ENCODE measurements at places on chromosomes 6 and 20.

- no peak for DNase-seq
Observed at GRCh38 chr6:53939830-53940229, 145.0 kb downstream of the LRRC1 start.

DNA sequence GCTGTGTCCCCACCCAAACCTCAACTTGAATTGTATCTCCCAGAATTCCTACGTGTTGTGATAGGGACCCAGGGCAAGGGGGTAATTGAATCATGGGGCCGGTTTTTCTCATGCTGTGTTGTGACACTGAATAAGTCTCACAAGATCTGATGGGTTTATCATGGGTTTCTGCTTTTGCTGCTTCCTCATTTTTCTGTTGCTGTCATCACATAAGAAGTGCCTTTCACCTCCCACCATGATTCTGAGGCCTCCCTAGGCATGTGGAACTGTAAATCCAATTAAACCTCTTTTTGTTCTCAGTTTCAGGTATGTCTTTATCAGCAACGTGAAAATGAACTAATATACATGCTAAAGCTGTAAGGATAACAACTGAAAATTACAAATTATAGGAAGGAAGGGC is 88.3 kb downstream of the CDYL start:
- no peak for DNase-seq

DNA sequence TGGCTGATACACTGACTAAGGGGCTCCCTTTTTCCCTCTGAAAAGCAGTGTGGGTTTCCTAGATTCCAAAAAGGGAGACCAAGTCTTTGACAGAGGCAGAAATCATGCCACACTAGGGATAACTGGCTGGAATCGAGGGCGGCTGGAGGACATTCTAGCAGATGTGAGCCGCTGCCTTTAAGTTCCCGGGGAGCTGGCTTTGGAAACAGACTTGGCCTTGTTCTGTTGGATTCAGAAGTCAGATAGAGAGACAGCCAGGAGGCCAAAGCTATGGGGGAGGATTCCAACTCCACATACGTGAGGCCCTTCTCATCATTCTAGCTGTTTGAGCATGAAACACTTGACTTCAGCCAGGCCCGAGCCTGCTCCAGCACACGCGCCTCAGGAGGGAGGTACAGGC is 109.9 kb upstream of the FOXC1 start:
- no peak for DNase-seq

GRCh38 chr6:126367849-126368248 is 27.9 kb downstream of the CENPW start:
- DNase-seq: no peak

GRCh38 chr20:11176431-11176830 is 502.6 kb upstream of the JAG1 start:
- no peak for DNase-seq

GRCh38 chr6:167210375-167211294 is 52.9 kb upstream of the GPR31 start:
- no peak for DNase-seq

DNA sequence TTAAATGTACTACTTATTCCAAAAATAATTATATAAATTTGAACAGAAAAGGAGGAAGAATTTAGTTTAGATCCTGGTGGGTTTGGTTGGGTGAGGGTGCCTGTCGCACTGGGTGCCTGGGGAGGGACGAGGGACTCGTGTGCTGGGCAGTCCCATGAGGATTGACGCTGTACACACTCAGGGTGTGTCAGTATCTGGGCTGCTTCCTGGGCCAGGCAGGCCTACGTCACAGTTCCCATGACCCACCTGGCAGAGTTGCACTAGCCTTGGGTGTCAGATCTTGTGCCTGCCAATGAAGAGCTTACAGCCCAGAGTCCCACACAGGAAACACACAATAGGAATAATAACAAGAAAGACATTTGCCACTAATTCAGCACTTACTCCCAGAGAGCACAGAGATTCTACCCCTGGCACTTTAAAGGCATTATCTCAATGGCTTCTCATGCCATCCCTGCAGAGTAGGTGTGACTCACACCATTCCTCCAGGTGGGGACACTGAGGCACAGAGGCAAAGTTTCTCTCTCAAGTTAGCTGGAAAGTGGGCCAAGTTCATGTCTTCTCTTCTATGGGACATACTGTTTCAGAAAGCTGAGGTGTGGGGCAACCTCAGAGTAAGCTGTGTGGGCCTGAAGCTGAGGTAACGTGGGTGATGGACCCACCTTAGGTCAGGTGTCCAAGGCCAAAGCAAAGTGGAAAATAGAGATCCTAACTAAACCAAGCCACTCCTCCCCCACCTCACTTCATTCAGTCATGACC is 1.3 kb upstream of the SDCBP2 start:
- DNase-seq: no peak

DNA sequence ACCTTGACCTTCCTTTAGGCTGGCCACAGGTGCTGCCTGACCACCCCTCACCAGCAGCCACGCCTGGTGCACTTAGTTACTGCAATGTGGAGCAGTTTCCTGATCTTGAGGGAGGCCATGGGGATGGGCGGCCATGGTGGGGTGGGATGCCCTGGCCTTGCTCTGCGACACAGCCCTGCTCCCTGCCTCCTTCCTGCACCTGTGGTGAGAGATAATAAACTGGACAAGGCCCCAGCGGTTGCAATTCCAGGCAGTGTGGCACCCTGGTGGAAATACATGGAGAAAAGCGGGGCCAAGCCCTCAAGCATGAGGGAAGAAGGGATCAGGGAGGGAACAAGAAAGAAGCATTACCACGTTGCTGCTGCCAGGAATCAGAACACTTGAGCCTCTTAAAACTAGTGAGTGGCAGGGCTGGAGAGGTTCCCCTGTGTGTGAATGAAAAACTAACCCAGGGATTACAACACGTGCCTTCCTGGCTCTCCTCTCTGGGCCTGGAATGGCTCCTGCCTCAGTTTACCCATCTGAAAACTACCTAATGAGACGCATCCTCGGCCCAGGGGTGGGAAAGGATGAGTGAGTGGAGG is 213.2 kb downstream of the LY86 start:
- no peak for DNase-seq

DNA sequence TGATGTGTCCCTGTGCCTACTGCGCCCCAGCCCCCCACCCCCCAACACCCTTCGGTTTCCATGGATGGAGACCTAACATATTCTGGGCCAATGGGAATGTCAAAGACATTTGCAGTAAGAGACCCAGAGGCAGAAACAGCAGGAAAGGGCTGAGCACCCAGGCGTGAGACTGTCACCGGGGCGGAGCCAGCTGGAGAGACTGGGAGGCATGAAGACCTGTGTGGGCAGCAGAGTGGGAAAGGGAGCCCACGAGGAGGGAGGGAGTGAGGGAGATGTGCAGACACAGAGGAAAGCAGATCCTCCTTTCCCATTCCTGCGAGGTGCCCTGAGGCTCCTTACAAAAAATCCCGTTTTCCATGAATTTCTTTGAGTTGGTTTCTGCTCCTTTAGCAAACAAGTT is 150.2 kb downstream of the FOXC1 start:
- DNase-seq: no peak

DNA sequence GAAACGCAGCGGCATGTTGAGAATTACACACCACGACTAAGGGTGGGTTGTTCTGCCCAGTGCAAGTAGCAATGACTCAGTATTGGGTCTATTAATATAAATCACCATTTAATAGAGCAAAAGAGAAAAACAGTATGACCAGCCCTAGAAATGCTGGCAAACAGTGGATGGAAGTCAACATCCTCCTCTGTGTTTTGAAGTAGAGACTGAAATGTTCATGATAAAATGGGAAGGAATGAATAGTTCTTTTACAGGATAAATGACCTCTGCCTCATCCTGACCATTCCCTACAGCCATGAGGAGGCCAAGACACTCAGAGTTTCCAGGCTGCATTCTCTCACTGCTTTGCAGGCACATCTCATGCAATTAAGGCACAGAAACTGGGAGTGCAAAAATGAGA is 111.8 kb downstream of the PSMB1 start:
- DNase-seq: no peak

- DNase-seq: no peak
Observed at GRCh38 chr6:126182650-126183311, 157.1 kb upstream of the CENPW start.

DNA sequence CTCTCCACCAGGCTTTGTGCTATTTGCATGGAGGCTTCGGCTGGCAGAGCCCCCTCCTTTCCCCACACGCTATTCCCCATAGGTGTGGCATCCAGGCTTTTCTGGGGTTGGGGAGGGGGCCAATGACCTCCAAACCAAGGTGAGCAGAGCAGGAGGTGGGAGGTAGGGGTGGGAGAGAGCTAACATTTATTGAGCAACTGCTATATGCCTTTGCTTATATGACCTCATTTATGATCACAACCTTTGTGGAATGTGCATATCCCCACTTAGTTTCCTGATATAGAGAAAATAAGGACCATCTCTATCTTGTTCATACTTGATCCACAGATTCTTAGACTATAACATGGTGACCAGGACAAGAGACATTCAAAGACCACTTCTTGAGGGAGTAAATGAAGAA is 17.8 kb upstream of the SLC22A7 start:
- DNase-seq: no peak

GRCh38 chr20:43508106-43508505 is 609 bp downstream of the L3MBTL1 start:
- DNase-seq: no peak

GRCh38 chr20:60631585-60632287 is 620.3 kb upstream of the CDH4 start:
- DNase-seq: no peak

Measured in SW480 (cell line).